Retinal pigment epithelial cell (primary cell): ENCODE measurements at places on chromosomes 1 and 21.

- DNase-seq: no peak
Observed at GRCh38 chr1:113557187-113557586, 166.9 kb downstream of the MAGI3 start.

DNA sequence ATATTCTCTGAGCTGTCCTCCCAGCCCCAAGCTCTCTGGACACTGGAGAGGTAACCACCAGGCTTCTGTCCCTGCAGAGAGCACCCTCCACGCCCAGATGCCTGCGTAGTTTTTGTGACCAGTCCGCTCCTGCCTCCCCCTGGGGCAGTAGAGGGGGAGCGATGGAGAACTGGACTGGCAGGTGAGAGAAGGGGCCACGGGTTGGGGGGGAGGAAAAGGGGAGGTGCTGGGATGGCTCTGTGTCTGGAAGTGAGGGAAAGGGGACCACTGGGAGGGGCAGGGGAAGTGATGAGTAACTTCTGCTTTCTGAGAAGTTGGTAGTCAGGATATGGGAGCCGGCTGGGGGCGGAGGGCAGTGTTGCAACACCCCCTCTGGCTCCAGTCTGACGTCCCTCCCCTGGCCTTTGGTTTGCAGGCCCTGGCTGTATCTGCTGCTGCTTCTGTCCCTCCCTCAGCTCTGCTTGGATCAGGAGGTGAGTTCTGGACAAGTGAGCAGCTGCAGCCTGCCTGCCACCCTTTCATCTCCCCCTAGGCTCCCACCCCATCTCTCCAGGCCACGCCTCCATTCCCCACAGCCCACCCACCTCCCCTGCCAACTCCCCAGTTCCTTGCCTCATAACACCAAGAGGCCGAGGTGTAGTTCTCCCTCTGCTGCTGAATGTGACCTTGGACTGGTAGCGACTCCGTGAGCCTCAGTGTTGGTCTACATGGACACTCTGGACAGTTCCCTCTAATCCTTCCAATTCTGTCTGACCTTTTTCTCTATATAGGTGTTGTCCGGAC, 3.1 kb downstream of the ADAMTSL4 start:
- DNase-seq: no peak

DNA sequence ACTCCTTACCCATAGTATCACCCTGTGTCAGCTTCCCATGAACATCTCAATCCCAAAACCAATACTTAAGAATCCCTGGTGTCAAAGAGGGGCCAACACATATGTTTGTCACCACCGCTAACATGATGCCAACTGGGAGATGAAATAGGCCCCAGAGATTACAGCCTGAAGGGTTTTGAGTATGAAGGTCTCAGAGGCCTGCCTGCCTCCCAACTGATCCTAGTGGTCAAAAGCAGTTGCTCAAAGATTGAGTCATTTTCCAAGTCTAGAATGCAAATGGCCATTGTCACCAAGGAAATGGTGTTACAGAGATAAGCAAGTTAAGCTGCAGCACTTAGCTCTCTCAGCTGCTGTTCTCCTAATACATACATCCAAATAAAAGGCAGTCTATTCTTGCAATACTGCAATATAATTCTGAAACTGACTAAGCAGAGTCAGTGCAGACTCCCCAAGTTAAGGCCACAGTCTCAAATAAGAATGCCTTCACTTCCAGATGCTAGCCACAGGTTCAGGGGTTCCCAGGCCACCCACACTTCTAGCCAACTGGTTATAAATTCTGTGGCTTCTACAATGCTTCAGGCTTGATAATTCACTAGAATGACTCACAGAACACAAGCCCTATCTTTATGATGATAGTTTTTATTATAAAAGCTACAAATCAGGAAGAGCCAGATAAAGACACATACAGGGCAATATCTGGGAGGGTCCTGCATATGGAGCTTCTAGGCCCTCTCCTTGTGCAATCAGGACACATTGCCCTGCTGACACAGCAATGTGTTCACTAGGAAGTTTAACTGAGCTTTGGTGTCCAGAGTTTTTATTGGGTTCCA, 18.7 kb downstream of the DUSP10 start:
- no peak for DNase-seq

GRCh38 chr1:27886353-27886679, 14.0 kb downstream of the THEMIS2 start:
- no peak for DNase-seq

GRCh38 chr1:212234431-212235395, 50.5 kb upstream of the PPP2R5A start:
- DNase-seq: peak; percentile 82

GRCh38 chr1:228062812-228063211, 19.7 kb upstream of the ARF1 start:
- no peak for DNase-seq

DNA sequence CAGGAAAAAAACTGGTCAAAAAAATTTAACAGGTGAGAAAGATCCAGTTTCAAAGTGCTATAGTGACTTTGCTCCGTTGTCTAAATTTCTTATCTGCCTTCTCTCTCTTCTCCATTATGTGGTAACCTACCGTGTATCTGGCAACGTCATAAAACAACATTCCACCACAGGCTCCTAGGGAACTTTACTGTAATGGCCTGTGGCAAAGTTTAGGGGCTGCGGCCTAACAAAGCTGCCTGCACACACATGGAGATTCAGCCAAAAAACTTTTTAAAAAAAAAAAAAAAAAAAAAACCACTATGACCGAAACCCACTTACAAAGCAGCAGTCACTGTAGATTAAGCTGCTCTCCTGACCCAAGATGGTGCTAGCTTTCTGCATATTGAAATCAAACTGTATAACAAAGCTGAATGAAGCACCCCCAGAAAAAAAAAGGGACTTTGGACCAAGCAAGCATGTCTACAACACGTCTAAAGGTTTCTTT, 202.6 kb downstream of the SLC45A1 start:
- DNase-seq: no peak

- no peak for DNase-seq
Observed at GRCh38 chr1:11383553-11384169, 95.3 kb upstream of the DISP3 start.

- DNase-seq: no peak
Observed at GRCh38 chr21:22573834-22574233, 1575.6 kb downstream of the NCAM2 start.

DNA sequence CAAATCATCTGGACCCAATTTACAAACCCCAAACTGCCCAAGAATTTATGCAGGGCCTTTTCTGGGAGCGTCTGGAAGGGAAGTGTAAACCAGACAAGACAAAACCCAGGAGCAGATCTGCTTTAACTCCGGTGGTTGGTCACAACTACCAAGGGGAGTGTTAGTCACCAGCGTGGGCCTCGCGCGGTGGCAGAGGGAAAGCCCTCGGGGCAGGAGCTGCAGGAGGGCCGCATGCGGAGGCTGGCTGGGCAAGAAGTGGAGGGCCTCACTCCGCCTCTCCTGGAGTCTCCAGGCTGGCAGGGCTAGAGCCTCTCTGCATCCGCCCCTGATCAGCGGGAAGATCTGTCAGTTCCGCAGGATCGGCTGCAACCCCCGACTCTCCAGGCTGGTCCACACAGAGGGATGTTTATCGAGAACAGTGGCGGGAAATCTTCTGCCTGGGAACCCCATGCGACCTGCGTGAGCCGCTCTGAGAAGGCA, 2.0 kb downstream of the COL24A1 start:
- DNase-seq: no peak

DNA sequence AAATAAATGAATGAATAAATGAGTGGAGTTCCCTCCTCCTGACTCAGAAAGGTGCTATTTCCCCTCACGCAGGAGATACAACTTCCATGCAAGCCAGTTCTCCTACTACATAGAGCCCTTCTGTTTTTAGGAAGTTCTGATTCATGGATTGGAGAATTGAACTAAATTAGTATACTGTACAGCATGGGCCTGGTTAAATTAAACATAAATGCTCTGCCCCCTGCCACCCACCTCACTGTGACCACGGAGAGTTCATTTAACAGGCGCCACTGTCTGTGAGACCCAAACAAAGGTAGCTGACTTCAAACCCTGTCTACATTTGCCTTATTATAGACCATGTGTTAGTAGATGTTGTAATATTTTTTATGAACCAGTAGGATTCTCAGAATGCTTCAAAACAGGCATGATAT, 9.1 kb upstream of the IRF2BP2 start:
- no peak for DNase-seq

- no peak for DNase-seq
Observed at GRCh38 chr1:58108783-58109182, 437.7 kb downstream of the OMA1 start.

GRCh38 chr1:245108909-245109308, 45.9 kb upstream of the KIF26B start:
- no peak for DNase-seq

GRCh38 chr1:151060657-151061421, 642 bp downstream of the MLLT11 start:
- DNase-seq: no peak

- DNase-seq: no peak
Observed at GRCh38 chr1:37288900-37289299, 185.5 kb upstream of the ZC3H12A start.

DNA sequence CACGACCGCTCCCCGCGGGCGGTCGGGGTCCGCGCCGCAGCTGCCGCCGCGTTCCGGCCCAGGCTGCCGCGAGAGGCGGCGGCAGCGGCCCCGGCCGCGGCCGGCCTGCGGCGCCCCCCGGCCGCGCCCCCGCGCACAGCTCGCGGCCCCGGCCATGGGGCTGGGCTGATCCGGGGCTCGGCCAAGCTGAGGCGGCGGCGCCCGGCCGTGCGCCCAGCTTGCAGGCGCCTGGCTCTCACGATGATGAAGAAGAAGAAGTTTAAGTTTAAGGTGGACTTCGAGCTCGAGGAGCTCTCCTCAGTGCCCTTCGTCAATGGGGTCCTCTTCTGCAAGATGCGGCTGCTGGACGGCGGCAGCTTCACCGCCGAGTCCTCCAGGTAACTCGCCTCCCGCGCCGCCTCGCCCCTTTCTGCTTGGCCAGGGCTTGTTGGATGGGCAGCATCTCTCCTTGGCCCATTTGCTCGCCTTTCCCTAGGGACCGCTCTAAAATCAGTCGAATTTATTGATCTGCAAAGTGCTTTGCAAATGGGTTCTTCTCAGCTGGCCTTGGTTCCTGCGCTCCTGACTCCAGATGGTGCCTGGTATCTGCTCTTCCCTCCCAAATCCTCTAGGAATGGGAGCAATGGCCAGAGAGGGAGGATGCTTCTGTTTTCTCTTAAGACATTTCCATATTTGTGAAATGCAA, 431 bp downstream of the EEIG2 start:
- no peak for DNase-seq

GRCh38 chr21:40481764-40482163, 365.2 kb downstream of the DSCAM start:
- DNase-seq: no peak

DNA sequence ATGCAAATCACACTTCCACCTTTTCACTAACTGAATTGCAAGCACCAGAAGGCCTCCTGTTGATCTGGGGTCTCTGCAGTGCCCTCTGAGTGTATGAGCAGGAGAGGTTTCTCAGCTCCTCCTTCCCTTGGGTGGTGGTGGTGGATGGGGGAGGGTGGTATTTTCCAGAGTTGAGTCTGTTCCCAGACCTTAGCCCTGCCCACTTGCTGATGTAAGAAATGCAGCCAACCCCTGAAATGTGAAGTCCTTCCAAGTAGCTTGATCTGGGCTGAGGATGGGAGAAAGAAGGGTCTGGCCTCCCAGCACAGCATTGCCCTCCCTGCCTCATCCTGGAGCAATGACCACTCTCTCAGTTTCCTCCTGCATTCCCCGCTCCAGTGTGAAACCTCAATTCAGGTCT, 6.3 kb upstream of the FOXD2 start:
- DNase-seq: no peak

- DNase-seq: no peak
Observed at GRCh38 chr1:97538113-97538512, 382.7 kb downstream of the DPYD start.

- no peak for DNase-seq
Observed at GRCh38 chr1:208030288-208031091, 119.6 kb upstream of the CD34 start.

- no peak for DNase-seq
Observed at GRCh38 chr21:45318556-45319404, 31.1 kb upstream of the POFUT2 start.

DNA sequence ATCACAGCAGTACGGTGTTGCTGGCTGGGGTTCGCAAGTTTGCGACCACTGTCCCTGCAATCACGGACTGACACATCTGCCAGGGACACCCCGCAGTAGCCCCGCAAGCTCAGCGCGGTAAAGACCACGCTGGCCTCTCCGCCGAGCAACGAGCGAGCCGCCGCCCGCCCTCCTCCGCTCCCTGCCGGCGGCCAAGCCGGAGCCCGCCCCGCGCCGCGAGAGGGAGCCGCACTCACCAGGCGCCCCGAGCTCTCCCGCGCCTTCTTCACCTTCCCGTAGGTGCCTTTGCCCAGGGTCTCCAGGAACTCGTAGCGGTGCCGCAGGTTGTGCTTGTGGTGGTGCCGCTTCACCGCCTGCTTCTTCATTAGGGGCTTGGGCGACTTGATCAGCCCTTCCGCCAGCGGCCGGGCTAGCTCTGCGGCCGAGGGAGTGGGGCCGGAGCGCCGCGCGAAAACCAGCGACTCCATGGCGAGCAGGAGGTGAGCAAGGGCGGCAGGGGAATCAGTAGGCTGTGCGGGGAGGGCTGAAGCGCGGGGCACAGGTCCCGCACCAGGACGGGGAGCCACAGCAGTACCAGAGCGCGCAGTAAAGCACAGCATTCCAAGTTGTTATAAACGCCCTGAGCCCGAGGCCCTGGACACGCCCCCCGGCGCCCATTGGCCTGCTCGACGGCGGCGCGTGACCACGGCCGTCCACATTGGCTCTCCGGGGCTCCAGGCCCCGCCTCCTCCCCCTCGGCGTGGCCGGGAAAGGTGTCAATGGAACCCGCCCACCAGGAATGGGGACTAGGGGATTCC, at the start of gene NUAK2:
NUAK2 (minus strand) TSS at position 584 of the 797 bp plus-strand sequence; CDS start at position 467, 117 bp downstream.
- peak; percentile 72 for DNase-seq

- no peak for DNase-seq
Observed at GRCh38 chr1:117370509-117370908, 3.3 kb downstream of the MAN1A2 start.

GRCh38 chr1:108729481-108729880, 16.8 kb downstream of the FNDC7 start:
- DNase-seq: no peak

DNA sequence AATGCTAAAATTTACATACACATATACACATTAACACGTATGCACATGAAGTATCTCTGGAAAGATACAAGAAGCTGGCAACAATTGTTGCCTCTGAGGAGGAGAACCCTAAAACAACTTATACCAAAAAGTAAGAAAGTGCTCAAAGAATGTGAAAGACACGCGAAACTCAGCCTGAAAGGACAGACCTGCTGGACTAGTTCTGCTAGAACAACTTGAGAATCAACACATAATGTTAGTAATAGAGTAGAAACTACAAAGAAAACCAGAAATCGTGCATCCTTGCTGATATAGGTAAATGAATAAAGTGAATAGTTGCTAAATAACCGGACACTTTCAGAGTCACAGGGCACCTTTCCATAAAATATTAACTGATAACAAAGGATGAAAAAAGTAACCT, 242.5 kb downstream of the RERE start:
- no peak for DNase-seq

- no peak for DNase-seq
Observed at GRCh38 chr1:42788021-42788420, 3.2 kb downstream of the TMEM269 start.

- DNase-seq: no peak
Observed at GRCh38 chr1:59494145-59494833, 197.4 kb downstream of the FGGY start.

- no peak for DNase-seq
Observed at GRCh38 chr1:157288996-157289395, 150.8 kb upstream of the ETV3 start.
